ENCODE measurements at places on chromosomes 1 and 21. TPM values are rescaled to one million over a fixed set of nuclear protein-coding genes. Genes with fewer than 3 reads are reported as not detected.

TTC24 gene
- polyA plus RNA-seq, result 1.6 TPM

CD164L2 gene
- 0.13 TPM for polyA plus RNA-seq

ADORA3 gene
- polyA plus RNA-seq, result 0.52 TPM

DTL gene
- polyA plus RNA-seq, result 24.5 TPM

- DNase-seq, result no peak
Observed at GRCh38 chr1:39409055-39409816, 82.2 kb upstream of the BMP8A start.

RPTN gene
- polyA plus RNA-seq, result not detected

DNA sequence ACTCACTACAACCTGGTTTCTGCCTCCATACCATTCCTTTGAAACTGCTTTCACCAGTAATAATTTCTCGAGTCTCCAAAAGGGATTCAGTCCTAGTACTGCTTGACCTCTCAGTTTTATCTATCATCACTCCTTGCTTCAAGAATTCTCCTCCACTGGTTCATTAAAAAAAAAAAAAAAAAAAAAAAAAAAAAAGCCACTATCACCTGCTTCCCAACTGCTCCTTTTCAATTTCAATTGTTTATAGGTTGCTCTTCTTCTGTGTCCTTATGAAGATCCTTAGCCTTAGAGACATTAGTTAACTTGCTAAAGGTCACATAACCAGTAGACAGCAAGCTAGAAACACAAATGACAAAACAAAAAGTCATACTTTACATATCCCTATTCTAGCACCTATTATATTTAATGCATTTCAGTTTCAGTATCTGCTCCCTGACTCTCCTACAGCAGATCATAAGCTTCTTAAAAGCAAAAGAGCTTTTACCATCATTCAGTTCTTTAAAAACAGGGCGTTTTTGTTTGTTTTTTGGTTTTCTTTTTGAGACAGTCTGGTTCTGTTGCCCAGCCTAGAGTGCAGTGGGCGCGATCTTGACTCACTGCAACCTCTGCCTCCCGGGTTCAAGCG, 7.1 kb downstream of the NRDC start:
- no peak for DNase-seq

TNFRSF18 gene
- 0.38 TPM for polyA plus RNA-seq

GRCh38 chr1:155003227-155003765, 694 bp downstream of the ZBTB7B start:
- no peak for DNase-seq

CFAP74 gene
- 0.76 TPM for polyA plus RNA-seq

DNA sequence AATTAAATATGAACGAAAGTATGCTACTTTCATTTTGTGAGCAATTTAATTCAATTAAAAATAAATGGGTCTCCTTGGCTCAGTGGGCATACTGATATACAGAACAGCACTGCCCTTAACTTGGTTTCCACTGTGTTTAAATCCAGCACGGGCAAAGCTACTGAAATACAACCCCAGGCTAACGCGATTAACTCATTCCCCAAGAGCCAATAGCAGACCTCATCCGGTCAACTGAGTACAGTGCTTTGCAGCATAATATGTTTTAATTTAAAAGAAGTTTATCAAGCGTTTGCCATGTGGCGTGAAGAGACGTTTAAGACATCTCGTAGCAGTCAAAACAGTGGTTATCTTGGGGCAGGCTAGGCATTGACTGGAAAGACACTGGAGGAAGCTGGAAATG, 118.6 kb downstream of the PROX1 start:
- DNase-seq, result no peak

DNA sequence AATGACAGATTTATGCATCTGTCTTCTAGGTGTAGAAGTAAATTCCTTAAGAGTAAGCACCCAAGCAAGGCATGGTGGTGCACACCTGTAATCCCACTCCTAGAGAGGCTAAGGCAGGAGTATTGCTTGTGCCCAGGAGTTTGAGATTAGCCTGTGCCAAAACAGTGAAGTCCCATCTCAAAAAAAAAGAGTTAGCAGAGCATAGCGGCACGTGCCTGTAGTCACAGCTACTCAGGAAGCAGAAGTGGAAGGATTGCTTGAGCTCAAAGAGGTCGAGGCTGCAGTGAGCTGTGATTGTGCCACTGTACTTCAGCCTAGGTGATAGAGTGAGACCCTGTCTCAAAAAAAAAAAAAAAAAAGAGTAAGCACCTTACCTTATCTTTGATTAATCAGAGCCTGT, 15.1 kb upstream of the TIPRL start:
- DNase-seq, result no peak

DNA sequence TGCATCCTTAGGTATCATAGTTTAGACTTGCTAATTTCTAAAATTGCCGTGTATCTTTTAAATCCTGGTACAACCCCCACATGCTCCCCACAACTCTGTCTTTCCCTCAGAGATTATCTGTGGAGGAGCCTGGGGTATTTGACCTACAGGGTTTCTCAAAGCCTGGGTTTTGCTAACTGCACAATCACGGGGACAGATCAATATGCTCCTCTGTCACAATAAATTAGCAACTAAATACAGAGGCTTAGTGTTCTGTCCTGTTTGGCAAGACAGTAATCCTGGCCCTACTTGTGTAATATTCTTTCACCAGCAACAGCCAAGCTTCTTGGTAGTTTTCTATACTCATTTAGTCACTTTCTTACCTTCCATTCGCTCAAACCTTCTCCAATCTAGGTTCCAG, 8.5 kb downstream of the ECHDC2 start:
- no peak for DNase-seq

DNA sequence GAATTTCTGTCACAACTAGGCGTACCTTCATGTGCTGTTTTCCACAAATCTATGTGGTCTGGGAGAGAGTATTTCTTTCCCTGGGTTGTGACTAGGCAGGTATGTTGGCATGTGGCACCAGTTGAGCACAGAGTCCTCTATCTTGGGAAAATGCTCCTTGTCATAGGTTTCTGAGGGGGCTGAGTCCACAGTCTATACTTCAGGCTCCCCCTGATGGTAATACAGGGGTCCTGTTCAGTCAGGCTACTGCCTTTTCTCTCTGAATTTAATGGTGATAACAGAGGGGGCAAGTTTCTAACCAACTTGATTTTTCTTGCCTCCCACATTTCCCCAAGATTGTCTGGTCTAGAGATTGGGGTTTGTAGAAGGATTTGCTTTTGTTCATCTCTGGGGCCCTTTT, 35.8 kb downstream of the VANGL1 start:
- no peak for DNase-seq

DNA sequence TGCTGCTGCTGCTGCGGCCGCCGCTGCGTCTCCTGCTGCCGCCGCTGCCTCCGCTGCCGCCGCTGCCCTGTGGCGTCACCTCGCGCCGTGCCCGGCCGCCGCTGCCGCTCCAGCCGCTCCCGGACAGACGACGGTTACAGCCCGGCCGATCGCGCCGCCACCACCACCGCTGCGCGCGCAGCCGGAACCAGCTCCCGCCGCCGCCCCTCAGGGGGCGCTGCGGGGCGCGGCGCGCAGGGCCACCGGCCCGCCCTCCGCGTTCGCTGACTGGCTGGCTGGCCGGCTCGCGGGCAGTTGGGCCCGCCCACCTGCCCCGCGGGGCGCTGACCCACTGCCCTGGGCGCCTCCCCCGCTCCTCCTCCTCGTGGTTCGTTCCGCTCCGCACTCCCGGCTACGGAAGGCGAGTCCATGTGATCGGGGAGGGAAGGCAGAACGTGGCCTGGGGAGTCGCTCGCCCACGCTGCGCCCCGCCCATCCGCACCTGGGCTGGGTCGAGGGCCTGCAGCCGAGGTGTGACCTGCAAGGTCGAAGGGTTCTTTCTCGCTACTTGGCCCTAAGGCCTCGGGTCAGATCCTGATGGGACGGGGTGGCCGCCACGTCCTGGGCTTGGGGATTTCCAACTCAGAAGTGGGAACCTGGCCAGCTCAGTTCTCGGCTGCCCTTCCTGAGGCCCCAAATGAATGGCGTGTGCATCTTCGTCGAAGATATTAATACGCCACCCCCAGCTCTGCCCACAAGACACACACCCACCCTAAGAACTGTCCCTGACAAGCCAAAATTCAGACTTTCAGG, at the start of gene PTP4A2:
TSS of gene PTP4A2 (minus strand) at position 185 of the 792 bp plus-strand sequence. CDS start 19,303 bp downstream, outside the sequence.
- peak; percentile 87 for DNase-seq

- DNase-seq, result no peak
Observed at GRCh38 chr1:117925981-117926380, 3.4 kb downstream of the GDAP2 start.

DNA sequence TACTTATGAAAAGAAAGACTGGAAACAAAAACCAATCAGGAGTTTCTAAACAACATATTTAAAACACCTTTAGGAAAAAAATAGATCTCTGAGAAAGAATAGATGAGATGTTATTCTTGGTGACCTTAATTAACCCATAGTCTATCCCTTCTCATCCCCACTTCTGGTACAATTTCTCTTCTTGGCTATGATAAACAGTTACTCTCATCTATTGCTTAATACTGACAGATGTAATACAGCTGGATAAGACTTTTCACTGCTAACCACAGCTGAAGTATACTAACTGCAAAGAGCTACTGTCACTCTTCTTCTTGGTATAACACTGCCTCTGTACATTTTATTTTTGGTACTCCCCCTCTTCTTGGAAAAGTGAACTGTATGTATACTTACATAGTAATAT, 15.2 kb downstream of the EXTL2 start:
- no peak for DNase-seq

FCRL6 gene
- polyA plus RNA-seq, result 0.27 TPM

AKNAD1 gene
- not detected for polyA plus RNA-seq

HES3 gene
- polyA plus RNA-seq, result not detected

F13B gene
- polyA plus RNA-seq, result 0.13 TPM

DNA sequence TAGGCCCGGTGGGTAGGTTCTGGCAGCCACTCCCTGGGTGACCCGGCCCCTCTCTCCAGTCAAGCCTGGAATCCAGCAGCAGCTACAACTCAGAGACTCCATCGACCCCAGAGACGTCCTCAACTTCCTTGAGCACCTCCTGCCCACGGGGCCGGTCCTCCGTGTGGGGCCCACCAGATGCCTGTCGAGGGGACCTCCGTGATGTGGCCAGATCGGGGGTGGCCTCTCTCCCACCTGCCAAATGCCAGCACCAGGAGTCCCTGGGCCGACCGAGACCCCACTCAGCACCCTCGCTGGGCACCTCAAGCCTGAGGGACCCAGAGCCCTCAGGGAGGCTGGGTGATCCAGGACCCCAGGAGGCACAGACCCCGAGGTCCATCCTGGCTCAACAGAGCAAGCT, 2.7 kb downstream of the MIIP start:
- no peak for DNase-seq

BTG3 gene
- polyA plus RNA-seq, result 44.7 TPM

DNA sequence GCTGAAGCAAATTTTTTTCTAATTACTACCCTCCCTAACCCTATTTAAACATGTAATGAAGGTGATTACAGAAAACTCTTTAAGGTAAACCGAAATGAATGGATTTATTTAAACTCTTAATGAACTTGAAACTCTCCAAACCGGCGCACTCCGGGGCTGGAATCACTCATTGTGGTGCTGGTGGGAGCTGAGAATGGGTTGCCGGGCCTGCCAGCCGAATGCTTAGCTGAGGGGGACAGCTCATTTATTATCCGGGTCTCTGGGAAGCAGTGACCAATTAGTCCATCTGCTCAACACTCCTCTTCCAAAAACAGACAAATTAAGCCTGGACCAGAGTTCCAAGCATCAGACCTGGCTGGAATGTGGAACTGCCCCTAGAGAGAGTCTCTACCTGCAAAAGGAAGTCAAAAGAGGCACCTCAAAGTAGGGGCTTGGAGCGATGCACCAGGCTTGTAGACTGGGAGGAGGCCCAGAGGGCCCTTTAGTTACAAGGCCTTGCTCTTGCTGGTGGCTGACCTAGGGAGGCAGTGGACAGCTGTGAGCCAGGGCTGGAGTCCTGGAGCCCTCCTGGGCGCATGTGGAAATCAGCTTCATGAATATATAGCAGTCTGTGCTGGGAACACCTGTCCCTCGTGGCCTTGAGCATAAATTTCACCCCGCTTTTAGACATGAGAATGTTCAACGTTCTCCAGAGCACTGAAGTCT, 320.7 kb downstream of the AJAP1 start:
- no peak for DNase-seq

BATF3 gene
- 0.88 TPM for polyA plus RNA-seq

DNA sequence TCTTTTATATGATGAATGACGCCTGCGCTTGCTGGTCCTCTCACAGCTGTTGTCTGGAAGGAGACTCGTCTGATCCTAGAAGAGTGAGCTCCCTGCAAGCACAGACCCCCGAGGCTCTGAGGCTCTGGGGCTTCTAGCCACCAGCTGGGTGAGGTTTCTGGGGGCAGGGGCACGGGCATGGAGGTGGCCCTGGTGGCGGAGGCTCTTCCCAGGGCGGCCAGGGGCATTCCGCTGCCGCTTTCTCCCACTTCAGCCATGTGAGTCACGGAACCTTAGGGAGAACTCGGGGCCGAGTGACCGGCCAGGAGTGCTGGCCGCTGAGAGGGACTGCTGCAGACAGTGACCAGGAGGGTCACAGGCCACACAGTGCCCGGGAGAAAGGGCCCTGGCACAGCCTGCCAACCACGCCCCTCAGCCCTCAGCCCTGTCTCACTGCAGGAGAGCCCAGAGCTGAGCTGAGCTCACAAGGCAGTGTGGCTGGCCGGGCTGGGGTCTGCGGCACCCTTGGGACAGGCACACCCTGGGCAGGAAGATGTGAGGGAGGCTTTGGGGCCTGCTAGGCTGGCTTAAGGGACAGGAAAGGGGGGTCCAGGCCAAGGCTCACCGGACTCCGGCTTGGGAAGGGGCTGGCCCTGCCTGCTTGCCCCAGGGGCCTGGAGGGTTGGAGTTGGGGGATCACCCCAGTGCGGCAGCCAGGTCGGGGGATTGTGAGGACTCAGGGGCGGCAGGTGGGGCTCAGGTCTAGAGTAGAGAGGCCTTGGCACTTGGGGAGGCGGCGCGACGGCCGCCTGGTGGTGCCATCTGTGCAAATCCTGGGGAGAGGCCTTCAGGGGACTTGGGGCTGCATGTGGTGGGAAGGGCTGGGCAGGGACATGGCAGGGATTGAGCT, 35.7 kb downstream of the MORN1 start:
- no peak for DNase-seq

GRCh38 chr1:151834239-151834638, 2.6 kb upstream of the RORC start:
- DNase-seq, result no peak

GRCh38 chr1:3725366-3725765, 26.9 kb upstream of the CCDC27 start:
- DNase-seq, result no peak

GRCh38 chr1:50080904-50081586, 27.7 kb upstream of the ELAVL4 start:
- peak; percentile 21 for DNase-seq

All from left kidney (tissue), 8 donors.